ENCODE measurements at places on chromosomes 7 and 10.
A peak's percentile ranks its signal among the peaks of the same experiment; 100 is the strongest.

DNA sequence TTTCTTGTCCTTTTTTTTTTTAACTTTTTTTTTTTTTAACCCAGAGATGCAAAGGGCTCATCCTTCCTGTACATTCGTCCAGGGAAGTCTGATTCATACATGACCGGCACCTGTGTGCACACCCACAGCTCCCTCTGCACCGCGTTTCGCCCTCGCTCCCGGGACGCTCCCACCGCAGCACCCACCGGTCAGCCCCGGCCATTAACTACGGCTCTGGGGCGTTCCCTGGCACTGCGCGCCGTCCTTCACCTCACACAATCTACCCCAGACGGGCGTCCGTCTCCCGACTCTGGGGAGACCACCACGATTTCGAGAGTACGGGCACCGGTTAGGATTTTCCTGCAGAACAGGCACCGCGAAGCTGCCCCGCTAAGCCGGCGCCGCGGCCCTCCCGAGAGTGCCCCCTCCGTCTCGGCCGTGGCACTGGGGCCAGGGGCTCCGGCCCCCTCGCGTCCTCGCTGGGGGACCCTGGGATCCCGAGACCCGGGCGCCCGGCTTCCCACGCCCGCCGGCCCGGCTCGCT is 452 bp downstream of the ATE1 start:
- no peak for DNase-seq

DNA sequence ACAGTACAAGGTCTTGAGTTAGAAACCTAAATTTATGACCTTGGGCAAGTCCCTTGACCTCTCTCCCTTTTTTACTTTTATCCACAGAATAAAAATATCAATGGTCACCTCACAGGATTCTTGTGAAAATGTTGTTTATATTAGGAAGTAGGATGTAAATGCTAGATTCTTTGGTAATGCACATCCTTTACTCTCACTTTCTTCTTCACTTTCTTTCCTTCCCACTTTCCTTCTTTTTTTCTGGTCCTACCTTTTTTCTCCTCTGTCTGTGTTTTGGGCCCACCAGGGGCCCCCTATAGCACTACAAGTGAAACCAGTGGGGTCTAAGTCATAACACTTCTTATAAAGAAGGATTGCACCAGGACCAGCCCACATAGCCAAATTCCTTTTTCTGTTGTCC is 12.1 kb downstream of the RPEL1 start:
- no peak for DNase-seq

GRCh38 chr10:20686015-20686635 is 211.0 kb downstream of the NEBL start:
- DNase-seq: no peak

- DNase-seq: no peak
Observed at GRCh38 chr10:5530412-5530806, 5.6 kb downstream of the CALML3 start.

DNA sequence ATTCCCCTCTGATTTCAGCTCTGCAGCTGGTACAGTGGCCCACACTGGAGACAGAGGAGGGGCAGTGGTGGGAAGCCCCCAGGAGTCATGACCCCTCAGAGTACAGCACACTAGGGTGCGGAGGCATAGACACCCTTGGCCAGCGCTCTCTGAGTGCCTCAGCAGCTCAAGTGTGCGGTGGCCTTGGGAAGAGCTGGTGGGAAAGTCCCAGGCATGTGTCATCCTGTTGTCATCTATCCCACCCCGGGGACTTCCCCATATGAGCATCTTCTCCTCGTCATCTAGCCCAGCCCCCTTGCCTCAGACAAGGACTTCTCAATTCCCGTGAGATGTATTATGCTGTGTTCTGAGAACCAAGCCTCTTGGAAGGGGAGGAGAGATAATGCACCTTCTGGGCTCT is 15.6 kb upstream of the PPIF start:
- no peak for DNase-seq

DNA sequence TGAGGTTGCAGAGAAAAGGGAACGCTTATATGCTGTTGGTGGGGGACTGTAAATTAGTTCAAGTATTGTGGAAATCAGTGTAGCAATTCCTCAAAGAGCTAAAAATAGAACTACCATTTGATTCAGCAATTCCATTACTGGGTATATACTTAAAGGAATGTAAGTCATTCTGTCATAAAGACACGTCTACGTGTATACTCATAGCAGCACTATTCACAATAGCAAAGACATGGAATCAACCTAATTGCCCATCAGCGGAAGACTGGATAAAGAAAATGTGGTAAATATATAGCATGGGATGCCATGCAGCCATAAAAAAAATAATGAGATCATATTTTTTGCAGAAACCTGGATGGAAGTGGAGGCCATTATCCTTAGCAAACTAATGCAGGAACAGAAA is 100.0 kb upstream of the NPSR1 start:
- DNase-seq: no peak

DNA sequence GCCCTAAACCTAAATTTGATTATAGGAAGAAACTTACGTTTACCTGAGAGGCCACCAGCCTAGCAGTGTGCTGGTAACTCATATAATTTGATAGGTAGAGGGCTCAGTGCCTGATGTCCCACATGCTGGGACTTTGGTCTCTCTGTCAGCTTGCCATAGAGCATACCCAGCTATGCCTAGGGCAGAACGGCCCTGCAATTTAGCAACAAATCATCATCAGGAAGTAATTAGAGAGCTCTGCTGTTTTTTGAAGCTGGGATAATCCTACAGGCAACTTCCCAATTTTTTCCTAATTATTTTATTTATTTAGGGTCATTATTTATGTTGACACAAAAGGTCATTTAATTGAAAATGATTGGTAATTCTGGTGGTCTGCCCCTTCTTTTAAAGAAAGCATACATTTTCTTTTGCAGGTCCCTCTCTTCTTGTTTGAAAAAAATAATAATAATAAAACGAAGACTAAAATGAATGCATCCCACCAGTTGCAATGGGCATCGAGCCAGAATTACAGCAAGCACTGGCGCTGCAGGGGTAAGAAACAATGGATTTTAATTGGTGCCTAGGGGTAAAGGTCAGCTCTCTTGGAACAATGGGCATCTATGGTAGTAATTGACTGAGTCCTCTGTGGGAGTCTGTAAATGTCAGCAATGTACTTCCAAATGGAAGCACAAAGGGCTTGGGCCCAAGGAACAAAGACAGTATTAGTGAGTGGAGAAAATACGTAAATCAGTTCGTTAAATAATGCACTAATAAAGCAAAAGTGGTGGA is 348.0 kb downstream of the SORCS1 start:
- no peak for DNase-seq

GRCh38 chr7:51077987-51078370 is 238.6 kb downstream of the COBL start:
- DNase-seq: no peak

DNA sequence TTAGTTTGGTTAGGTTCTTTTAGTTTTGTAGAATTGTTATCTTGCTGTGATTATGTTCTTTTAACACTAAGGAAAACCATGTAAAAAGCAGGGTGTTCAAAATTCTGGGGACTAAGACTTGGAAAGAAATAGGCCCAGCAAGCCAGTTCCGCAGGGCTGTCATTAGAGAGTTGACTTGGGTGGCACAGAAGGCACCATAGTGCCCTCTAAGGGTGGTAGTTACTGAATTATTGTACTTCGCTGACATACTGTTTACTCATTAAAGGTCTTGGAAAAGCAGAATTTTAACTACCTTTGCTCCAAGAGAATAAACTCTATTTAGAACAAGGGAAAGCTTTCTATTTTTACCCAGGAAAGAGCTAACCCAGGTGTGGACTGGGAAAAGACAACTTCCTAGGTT is 86.5 kb downstream of the OTUD1 start:
- DNase-seq: no peak

DNA sequence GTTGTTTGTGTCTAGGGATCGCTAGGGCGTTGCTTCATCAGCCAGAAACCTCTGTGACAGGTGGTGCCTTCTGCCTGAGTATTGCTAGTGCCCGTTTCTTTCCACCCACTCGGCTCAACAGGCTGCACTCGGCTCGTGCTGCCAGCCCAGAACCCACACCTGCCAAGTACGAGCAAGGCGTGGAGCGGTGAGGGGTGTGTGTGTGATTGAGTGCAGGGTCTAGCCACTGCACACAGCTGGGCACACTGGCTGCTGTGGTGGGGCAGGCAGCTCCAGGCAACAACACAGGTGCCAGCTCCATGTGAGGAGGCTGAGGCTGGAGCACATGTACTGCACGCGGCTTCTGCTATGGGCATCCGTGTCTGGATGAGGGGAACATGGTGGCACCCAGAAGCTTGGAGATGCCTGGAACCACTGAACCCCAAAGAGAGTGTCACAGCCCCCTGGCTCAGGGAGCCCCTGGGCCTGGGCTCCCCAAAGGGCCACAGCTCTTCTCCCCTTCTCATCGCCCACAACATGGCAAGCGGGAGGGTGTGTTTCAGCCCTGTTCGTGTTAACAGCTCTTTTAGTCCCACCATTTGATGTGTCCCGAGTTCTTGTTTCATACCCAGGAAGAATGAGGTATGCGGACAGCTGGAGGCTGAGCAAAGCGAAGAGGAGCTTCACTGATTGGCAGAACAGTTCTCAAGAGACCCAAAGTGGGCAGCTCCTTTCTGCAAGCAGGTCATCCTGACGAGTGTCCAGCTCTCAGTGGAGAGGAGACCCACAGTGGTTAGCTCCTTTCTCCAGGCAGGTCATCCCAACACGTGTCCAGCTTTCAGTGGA is 78.1 kb downstream of the HDAC9 start:
- no peak for DNase-seq

DNA sequence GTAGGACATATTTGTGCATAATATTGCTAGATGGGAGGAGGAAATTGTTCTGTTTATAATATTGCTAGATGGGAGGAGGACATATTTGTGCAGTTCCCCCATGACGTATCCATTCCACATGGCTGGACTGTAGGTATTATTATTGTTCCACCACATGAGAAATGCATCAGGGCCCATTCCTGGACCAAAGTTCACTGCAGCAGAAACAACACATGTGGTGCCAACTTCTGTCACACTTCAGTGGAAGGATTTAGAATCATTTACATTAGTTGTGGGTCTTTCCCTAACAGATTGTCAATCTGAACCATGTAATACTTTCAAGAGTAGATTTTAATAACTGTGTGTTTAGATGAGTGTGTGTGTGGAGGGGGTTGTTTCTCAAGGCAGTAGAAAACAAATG is 32.7 kb upstream of the MACC1 start:
- DNase-seq: peak; percentile 22

DNA sequence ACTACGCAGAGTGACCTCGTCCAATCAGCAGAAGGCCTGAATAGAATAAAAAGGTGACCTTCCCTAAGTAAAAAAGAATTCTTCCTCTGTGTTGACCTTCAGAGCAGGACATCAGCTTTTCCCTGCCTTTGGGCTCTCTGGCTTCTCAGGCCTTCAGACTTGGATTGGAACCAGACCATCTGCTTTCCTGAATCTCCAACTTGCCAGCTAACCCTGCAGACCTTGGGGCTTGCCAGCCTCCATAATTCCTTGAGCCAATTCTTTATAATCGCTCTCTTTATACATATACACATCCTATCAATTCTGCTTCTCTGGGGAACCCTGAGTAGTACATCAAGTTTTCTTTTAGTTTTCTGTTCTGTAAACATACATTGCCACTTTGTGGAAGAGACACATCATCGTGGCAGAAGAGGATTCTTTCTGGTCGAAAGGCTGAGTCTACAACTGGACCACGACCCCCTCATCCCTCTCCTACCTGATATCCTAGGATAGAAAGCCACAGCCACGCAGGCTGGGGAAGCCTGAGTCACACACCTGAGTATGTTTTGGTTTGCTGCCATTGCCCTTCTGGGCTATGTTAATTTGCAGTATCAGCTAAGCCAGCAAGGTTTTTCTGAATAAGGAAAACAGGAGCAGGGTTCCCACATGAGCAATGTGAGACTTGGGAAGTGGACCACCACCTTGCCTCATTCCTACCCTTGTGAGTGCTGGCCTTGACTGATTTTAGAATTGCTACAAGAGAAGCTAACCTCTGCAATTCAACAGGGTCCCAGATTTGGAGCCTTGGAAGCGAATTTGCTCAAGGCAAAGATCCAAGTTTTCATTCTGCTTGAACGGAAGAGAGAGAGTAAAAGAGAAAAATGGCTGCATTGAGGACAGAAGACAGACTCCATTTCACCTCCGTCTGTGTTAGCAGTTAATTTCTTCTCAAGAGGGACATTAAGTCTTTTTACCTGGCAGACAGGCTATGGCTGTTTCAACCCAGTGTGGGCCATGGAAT is 445.2 kb upstream of the FZD8 start:
- DNase-seq: no peak

- DNase-seq: no peak
Observed at GRCh38 chr10:78405231-78405630, 371.6 kb downstream of the RPS24 start.

- DNase-seq: no peak
Observed at GRCh38 chr7:23358152-23358674, 59.1 kb downstream of the MALSU1 start.

DNA sequence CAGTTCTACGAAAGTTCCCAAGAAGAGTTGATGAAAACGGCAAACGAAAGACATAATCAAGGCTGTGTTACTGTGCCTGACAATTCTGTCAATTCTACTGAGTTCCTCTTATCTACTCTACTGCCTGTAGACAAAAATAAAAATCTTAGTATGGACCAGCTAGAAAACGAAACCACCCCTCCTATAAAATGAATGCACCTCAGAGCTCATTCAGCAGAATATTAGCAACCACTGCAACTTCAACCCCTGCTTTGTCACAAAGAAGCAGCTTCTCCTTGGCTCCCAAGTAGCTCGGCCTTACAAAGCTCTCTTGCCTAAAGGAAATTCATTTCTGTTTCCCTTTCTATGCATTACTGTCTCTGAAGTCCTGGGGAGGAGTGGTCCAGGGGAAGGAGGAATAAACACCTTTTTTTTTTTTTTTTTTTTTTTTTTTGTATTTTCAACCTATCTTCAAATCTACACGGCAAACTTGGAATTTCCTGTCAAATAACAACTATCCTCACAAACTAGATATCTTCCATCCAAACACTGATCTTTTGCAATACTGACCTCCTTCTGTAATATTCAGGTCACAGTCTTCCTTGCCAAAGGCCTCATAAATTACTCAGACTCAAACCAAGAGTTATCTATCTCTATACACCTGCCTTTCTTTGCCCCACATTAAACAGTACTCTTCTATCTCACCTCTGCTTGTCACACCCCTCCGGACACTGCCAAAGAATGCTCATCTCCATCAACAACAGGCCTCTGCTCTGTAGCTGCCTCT is 74.3 kb downstream of the GLI3 start:
- DNase-seq: no peak

GRCh38 chr7:131454498-131454897 is 101.9 kb downstream of the PODXL start:
- no peak for DNase-seq

GRCh38 chr7:50119815-50120637 is 27.0 kb upstream of the ZPBP start:
- no peak for DNase-seq

- no peak for DNase-seq
Observed at GRCh38 chr7:73995821-73996511, 32.0 kb upstream of the ELN start.

- no peak for DNase-seq
Observed at GRCh38 chr7:121530227-121531174, 134.4 kb upstream of the FAM3C start.

GRCh38 chr10:43012578-43012977 is 64.3 kb upstream of the RET start:
- no peak for DNase-seq

Data from DMS79 (cell line).